Naive thymus-derived CD4-positive, alpha-beta T cell (primary cell): ENCODE measurements at places on chromosomes 7 and 10.

DNA sequence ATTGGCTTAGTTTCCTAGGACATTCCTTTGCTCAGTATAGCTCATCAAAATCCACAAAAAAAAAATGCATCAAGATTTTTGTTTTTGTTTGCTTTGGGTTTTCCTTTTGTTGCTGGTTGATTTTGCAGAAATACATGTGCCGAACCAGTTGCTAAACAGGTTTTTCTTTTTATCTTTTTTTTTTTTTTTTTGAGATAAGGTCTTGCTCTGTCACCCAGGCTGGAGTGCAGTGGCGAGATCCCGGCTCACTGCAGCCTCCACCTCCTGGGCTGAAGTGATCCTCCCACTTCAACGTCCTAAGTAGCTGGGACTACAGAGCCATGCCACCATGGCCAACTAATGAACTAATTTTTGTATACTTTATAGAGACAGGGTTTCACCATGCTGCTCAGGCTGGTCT, 8.3 kb downstream of the CSTF2T start:
- DNase-seq = no peak

DNA sequence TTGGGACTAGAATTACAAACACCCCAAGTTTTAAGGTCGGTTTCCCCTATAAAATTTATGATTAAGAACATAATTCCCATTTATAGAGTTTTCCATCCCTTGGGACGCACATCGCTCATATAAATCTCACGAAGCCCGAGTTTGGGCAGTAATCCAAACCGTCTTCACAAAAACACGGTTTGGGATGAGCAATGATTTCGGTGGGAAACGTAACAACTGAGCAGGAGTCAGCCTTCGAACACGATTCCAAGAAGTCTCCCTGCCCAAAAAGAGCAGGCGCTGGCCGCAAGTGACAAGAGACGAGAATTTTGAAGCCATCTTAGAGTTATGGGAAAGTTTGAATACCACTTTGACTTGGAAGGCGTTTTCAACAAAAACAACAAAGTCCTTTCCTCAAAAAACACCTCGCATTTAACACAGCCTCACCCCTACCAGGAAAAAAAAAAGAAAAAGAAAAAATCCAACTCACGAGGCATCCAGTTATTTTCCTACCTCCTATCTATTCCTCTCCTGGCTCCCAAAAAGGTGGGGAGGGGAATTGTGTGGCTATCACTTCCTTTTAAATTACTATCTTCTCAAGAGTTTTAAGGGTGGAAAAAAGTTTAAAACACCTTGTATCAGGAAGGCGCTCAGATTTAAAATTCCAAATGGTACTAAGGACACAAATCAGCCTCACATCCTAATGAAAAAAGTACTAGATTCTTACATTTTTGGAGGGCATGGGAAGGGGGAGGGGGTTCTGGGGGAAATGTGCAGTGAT, 1.6 kb downstream of the SEPHS1 start:
- no peak for DNase-seq

DNA sequence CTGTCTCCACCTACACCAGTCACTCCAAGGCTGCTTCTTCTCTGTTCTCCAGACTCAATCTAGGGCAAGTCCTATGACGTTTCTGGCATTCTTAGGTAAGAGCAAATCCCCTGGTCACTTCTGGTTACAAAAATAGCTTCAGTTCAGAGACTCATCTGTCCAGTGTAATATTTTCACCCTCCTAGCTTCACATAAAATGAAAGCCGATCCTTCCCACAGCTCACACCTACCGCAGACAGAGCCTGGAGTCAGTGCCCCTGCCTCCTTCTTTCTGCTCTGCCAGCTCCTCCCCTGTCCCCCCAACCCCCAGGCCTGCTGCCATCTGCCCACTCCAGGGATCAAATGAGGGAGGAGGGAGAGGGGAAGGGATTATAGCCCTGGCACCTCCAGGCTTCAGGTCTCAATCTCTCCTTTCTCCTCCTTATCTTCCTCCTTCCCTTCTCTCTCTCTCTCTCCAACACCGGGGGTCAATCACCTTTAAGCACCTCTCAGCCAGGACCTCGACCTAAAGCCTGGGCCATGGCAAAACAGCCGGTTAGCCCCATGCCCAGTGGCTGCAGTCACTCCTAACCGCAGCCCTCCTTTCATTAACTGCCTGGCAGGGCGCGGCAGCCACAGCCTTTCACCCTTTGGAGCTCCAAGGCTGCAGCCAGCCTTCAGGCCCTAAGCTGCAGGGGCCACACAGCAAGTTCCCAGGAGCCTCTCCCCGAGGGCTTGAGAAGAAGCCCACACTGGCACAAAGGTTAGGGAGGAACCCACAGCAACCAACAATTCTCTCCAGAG, 292.6 kb upstream of the MGMT start:
- DNase-seq = no peak

- DNase-seq = no peak
Measured at GRCh38 chr10:5589011-5589660, 64.4 kb downstream of the CALML3 start.

GRCh38 chr7:112286250-112287086, 80.0 kb downstream of the ZNF277 start:
- DNase-seq = no peak

- DNase-seq = peak; percentile 24
Measured at GRCh38 chr7:87875151-87876039, 765 bp downstream of the SLC25A40 start.

GRCh38 chr10:64732372-64732957, 1211.3 kb downstream of the REEP3 start:
- no peak for DNase-seq

DNA sequence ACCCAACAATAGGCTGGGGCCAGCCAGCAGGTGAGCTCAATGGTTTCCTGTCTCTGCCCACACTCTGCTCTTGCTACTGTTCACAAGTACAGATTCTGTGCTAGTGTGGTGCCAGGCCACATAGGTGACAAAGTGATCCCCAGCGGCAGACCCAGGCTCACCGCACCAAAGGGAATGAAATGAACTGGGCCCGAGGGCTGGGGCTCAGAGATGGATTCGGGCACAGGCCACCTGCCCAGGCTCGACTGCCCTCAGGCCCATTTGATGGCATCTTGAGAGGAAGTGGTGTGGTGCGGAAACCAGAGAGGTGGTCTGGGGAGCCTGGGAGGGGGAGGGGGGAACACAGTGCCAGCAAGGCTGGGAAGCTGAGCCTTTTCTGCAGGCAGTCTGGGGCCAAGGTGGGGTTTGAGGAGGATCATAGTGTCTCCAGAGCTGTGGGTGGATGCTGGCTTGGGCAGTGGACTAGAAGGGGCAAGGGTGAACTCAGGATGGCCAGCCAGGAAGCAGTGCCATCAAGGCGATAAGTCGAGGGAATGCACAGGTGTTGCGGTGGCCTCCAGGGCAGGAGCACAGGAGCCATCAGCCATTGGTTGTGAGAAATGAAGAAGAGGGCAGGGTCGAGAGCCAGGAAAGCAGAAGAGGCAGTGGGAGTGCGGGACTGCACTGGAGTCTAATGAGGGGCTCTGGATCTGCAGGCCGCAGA, 85.2 kb downstream of the ARHGAP22 start:
- DNase-seq = no peak

GRCh38 chr10:35136263-35136815, 9.7 kb downstream of the CREM start:
- DNase-seq = no peak

DNA sequence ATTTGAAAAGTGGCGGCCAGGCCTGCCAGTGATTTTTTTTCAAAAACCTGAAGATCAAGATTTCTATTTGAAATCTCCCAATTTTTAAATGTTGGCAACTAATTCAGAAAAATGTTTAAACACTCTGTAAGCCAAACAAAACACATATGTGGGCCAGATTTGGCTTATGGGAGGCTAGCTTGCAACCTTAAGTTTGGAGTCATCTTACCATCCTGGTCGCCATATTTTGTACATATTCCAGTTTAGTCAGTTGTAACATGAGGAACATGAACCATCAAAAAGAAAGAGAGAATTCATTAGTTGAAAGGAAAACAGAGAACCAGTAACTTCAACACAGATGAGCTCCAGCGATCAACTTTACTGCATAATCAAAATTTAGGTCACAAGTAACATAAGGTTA, 115.4 kb downstream of the TMEM26 start:
- DNase-seq = no peak

DNA sequence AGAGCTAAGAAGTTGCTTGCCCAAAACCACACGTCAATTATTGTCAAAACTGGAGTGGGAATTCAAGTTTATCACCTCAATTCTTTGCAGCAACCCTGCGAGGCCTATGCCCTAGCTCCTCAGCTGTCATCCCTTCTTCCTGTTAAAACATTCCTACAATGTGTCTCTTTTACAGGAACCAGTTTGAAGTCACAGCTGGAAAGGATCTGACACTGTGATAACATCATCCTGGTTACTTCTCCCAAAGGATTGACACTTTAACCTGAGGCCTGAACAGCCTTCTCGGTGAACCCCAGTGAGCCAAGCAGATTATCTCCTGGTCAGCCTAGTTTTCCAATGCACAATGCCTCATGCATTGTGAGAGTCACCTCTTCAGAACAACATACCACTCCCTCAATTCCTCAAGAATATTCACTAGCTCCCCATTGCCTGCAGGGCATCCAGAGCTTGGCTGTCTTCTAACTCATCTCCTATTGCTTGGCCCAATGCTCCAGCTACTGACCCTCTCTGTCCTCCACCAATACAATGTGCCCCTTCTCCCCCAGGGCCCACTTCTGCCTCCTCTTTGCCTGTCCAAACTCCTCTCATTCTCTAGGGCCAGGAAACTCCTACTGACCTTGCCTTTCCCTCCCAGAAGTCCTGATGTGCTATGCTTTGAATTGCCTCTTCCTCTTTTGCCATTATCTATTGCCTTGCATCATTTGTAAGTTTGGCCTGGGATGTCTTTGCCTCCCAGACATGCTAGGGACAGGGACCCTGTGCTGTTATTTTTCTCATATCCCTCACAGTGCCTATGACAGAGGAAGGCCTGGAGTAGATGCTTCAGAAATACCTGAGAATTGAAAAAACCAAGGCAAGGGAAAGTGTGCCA, 10.4 kb upstream of the DLG5 start:
- no peak for DNase-seq

- peak; percentile 99 for DNase-seq
Measured at GRCh38 chr7:21427182-21427870, 557 bp upstream of the SP4 start.

DNA sequence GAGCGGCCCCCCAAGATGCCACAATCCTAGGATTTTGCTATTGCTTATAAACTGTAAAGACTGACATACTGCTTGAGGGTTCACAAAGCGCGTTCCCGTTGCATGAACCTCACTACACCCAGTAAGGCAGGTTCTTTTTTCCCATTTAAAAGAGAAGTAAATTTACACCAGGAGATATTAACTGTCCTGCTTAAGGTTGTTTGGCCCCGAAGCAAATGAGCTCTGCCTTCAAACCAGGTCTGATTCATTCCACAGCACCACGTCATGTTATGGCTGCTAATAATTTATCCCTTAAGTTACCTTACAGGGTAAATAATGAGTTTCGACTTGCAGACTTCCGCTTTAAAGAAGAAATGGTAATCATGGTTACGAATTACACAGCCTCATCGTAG, 559 bp upstream of the FKBP14 start:
- DNase-seq = peak; percentile 59

DNA sequence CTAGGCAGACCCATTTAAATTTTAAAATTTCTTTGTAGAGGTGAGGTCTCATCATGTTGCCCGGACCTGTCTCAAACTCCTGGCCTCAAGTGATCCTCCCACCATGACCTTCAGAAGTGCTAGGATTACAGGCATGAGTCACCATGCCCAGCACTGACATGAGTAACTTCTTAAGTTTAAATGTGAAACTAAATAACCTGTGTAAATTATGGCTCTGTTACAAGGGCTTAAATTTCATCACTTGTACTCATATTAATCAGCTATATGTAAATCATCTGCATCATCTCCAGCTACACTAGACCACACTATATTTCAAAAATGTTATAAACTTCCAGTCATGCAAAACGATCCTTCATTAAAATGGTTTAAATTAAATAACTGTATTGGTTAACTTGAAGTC, 56.1 kb downstream of the ATAD1 start:
- no peak for DNase-seq

DNA sequence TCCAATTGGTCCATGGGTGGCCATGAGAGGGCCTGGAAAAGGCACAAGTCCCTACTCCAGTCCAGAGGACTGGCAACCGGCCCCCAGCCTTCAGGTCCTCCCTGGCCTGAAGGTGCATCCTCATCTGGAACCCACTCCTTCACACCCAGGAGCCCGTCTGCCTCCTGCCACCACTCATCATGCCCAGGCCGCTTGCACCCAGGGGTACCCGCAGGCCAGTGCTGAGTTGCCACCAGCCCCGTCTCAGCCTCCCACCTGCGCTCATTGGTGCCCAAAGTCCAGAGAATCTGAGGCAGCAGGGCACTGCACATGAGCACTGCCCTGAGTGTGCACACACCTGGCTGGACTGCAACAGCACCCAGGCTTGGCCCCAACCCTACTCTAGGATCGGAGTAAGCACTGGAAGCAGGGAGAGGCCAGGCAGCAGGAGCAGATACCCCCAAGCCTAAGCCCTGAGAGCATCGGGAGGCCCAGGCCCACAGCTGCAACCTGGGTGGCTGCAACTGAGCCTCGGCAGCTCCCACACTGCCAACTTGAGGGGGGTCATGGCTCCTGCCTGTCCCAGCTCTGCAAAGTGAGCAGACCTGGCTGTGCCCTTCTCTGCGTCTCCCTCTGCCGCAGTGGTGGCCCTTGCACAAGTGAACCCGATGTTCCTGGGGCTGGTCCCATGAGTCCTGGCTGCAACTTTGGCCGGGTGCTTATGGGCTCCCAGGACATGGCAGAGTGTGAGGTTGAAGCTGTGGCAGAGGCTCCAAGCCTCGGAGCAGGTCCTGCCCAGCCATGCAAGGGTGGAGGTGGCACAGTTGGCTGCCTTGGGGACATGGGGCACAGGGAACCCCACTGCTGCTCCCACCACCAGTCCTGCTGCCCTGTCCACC, 44.3 kb downstream of the TCERG1L start:
- no peak for DNase-seq

- DNase-seq = no peak
Measured at GRCh38 chr7:40199076-40199802, 64.4 kb downstream of the SUGCT start.

GRCh38 chr10:75544386-75544785, 113.0 kb downstream of the LRMDA start:
- no peak for DNase-seq

DNA sequence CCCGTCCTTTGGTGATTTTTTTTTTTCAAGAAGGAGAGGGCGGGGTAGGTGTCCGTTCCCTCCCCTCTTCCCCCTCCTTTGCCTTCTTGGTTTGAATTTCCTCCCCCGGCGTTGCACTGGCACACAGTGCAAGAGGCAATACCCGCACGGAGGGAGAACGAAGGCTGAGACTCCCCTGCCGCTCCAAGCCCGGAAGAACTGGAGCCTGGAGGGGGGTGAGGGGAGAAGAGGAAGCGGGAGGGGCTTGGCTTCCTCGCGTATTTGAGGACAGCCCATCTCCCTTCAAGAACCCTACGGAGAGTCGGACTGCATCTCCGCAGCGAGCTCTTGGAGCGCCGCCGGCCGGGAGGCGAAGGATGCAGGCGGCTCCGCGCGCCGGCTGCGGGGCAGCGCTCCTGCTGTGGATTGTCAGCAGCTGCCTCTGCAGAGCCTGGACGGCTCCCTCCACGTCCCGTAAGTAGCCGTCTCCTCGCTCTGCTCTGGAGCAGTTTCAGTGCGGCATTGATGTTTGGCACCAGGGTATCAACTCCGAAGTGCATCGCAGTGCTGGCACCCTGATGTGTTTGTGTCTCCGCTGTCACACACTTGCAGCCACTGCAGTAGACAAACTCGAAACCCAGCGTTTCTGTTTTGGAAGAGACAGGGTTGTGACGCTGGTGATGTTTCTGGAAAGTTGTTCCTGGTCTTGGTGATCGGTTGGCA, at the start of gene CNTNAP2:
TSS of gene CNTNAP2 (plus strand) at position 281 of the 702 bp plus-strand sequence. CDS start at position 357, 76 bp downstream.
- no peak for DNase-seq
